ENCODE measurements at places on chromosomes 5 and 9. TPM values are rescaled to one million over a fixed set of nuclear protein-coding genes. Genes with fewer than 3 reads are reported as not detected.

DNA sequence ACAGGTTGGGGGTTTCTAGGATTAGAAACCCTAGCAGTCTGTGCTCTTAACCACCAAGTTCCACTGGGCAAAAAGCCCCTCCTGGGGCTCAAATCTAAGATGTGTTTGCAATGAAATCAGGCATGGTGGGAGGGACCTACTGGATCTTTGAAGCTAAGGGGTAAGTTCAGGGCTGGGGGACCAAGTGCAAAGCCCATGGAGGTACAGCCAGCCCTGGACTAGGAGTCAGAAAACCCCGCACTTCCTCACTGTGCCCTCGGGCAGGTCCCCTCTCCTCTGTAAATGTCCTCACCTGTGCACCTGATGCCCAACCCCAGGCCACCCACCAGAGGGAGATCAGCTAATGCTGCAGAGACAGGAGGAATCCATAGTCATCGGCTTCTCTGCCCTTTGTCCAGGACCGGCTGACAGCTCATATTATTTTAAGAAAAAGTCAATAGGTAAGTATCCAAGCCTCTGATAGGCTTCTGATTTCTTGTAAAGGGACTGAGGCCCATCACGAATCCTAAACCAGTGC is 138.3 kb downstream of the PAX5 start:
- DNase-seq, result no peak
- H3K27ac ChIP-seq, result no peak overlapping the region
- H3K4me3 ChIP-seq, result no peak overlapping the region
- H3K36me3 ChIP-seq, result no peaks in the 10 kb centered on the region

DNA sequence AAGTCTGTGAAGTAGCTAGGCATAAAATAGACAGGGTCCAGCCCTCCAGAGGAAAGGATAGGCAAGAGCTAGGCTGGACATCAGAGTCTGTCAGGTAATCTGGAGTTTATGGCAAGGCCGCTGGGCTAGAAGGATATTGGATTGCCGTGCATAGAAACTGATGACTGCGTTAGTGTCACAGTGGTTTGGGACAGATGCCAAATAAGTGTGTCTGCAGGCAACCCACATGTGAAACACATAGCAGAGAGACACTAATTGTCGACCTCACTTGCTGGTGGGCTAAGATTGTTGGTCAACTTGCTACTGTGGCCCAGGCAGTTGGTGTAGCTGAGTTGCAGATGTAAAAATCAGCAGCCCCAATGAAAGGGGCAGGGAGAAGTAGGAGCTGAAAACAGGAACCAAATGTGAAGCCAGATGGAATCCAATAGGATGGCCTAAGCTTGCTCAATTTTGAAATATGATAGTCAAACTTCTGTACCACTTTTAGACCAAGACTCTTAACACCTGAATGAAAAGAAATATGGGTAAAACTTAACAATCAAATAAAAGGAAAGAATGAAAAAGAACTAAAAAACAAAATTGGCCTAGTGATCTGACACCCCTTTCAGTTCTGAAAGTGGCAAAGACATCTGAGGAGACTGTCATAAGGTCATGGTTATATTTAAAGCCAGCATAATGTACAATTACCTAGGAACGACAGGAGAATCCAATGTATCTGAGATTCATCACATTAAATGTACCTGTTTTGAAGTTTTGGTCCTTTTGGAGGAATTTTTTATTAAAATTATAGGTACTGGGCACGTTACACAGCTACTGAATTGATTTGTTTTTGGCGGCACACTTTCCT is 243.3 kb upstream of the ACTBL2 start:
- peaks cover 4% of the 10 kb centered on the region for H3K36me3 ChIP-seq
- H3K27ac ChIP-seq, result no peak overlapping the region
- H3K4me3 ChIP-seq, result no peak overlapping the region
- no peak for DNase-seq

The SLC38A9 gene
- total RNA-seq, result 24.3 TPM

The HNRNPK gene
- total RNA-seq, result 497 TPM

Data from osteocyte (in vitro differentiated cells).